Activated B cell treated with CpG ODN at 0.5 μM for 24 hours (primary cell): ENCODE measurements at places on chromosomes 6 and 20. TPM values are rescaled to one million over a fixed set of nuclear protein-coding genes. Genes with fewer than 3 reads are reported as not detected.

DNA sequence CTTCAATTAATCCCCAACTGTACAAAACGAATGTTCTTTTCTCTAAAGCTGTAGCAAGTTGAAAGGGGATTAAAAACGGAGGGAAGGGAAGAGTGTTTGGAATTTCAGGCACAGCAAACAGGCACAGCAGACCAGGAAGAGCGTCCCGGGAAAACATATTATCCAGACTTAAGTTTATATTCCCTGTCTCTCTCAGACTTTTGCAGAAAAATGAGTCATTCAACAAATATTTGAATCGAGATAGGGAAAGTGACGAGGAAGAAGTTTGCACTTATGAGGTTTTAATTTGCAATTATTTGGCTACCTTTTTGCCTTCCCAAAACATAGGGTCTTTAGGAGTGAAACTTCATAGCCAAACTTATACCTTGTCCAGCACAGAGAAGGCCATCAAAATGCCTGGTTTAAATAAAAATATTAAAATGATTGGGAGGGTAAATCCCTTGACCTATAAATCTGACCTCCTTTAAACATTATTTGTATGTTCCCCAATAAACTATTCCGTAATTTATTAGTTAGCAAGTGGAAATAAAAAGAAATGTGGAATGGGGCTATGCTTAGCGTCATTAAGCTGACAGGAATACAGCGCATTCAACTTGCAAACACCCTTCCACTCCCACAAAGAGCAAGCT, 16.0 kb downstream of the HFE start:
- H3K36me3 ChIP-seq: peaks cover 7% of the 10 kb centered on the region
- no peak for DNase-seq
- H3K4me3 ChIP-seq: peak overlapping the region; percentile 85
- H3K27ac ChIP-seq: peak overlapping the region; percentile 98
- H3K4me1 ChIP-seq: peaks cover 12% of the 10 kb centered on the region
- H3K27me3 ChIP-seq: peaks cover 3% of the 10 kb centered on the region

DNA sequence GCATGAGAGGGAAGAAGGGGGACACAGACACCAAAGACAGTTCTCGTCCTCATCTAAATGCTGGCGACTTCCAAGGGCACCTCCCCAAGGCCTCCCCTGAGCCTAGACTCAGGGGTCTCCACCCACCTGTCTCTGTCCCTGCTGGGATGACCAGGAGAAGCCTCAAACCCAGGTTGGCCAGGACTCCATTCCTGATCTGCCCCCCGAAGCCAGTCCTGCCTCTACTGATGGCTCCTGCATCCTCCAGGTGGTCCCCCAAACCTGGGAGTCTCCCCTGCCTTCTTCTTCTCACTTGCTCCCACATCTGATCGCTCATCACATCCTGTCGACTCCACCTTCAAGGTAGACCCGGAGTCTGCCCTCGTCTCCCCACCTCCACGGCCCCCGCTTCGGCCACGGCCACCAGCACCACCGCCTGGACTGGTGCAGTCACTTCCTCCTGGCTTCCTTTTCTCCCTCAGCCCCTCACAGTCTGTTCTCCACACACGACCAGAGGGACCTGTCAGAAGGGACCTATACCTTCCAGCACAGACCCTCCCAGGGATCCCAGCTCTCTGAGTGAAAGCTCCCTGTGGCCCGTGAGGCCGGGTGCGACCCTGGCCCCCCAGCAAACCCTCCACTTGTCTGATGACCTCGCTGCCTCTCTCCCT, 92.1 kb downstream of the CEBPB start:
- peaks cover 28% of the 10 kb centered on the region for H3K4me1 ChIP-seq
- H3K27me3 ChIP-seq: peaks cover 20% of the 10 kb centered on the region
- DNase-seq: no peak
- no peak overlapping the region for H3K4me3 ChIP-seq

DNA sequence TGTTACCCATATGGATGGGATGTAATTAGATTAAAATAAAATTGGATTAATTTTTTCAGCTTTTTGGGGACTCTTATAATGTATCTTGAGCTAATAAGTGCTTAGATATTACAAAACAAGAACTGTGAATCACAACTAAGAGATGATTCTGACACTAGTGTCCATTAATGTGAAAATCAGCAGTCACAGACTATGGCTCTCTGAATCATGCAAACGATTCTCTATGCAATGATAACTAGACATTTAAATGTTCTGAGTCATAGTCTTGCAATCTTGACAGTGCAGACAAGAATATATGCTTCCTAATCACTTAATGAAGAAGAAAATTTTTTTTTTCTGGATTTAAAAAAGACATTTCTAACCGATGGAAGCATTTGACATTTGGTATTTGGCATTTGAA, 82.2 kb upstream of the OPRM1 start:
- no peak overlapping the region for H3K27ac ChIP-seq
- H3K36me3 ChIP-seq: no peaks in the 10 kb centered on the region
- peaks cover 2% of the 10 kb centered on the region for H3K4me1 ChIP-seq
- DNase-seq: no peak

- no peak overlapping the region for H3K4me3 ChIP-seq
- no peak for DNase-seq
- no peak overlapping the region for H3K27ac ChIP-seq
- H3K4me1 ChIP-seq: peaks cover 11% of the 10 kb centered on the region
- H3K36me3 ChIP-seq: no peaks in the 10 kb centered on the region
Measured at GRCh38 chr20:23243791-23244155, 106.8 kb upstream of the NXT1 start.

The C2 gene
- 0.78 and 0.95 TPM in 2 replicates for total RNA-seq

DNA sequence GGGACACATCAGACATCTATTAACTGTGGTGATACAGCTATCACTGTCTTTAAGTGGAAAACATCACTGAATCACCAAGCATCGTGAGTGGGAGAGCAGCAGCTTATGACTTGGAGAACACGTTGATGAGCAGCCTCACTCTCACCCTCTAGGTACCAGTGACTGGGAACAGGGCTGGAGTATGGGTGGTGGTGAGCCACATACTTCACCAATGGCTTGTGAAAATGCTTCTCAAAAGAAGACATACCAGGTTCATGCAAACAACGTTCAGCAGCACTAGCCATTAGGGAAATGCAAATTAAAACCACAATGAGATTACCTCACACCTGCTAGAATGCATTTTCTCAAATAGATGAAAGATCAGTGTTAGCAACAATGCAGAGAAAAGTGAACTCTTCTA, 25.3 kb downstream of the SNX5 start:
- H3K36me3 ChIP-seq: peaks cover 78% of the 10 kb centered on the region
- H3K27me3 ChIP-seq: no peaks in the 10 kb centered on the region
- peak overlapping the region; percentile 50 for H3K27ac ChIP-seq

- H3K27me3 ChIP-seq: no peaks in the 10 kb centered on the region
- no peaks in the 10 kb centered on the region for H3K36me3 ChIP-seq
- peak overlapping the region; percentile 61 for H3K27ac ChIP-seq
- H3K4me3 ChIP-seq: no peak overlapping the region
- no peak for DNase-seq
Measured at GRCh38 chr6:149064660-149065015, 252.9 kb upstream of the TAB2 start.

DNA sequence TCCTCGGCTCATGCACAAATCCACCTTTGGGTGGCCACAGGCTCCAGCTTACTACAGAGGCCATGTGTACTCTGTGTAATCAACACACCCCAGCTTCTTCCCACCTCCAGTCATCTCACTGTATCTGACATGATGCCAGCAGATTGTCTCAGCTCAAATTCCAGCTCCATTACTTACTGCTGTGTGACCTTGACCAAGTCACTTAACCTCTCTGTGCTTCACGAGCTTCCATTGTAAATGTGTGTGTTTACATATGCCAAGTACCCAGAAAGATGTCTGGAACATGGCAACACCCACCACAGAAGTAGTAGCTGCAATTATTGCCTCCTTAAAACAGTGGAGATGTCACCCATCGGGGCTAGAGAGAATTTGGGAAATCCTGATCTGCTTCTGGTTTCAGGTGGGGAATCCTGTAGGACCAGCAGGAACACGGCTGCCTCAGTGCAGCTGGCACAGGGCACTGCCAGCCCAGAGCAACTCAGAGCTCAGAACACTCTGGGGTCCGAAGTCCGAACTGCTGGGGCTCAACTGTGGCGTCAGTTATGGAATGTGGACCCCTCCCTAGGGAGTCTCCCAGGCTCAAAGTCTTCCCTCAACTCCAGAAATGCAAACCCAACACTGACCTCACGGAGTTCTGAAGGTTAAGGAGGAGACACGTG, 21.2 kb upstream of the HLA-B start:
- no peak overlapping the region for H3K4me3 ChIP-seq
- H3K4me1 ChIP-seq: no peaks in the 10 kb centered on the region
- no peak for DNase-seq
- peaks cover 12% of the 10 kb centered on the region for H3K27me3 ChIP-seq
- no peaks in the 10 kb centered on the region for H3K36me3 ChIP-seq
- H3K27ac ChIP-seq: no peak overlapping the region

GRCh38 chr20:5835321-5835821, 85.2 kb downstream of the SHLD1 start:
- no peak overlapping the region for H3K27ac ChIP-seq
- DNase-seq: no peak
- H3K36me3 ChIP-seq: peaks cover 31% of the 10 kb centered on the region
- peaks cover 15% of the 10 kb centered on the region for H3K4me1 ChIP-seq
- no peaks in the 10 kb centered on the region for H3K27me3 ChIP-seq

- peaks cover 92% of the 10 kb centered on the region for H3K4me1 ChIP-seq
- no peak overlapping the region for H3K27ac ChIP-seq
- DNase-seq: no peak
- H3K27me3 ChIP-seq: no peaks in the 10 kb centered on the region
Measured at GRCh38 chr20:34001378-34001777, 7.7 kb downstream of the RALY start.

DNA sequence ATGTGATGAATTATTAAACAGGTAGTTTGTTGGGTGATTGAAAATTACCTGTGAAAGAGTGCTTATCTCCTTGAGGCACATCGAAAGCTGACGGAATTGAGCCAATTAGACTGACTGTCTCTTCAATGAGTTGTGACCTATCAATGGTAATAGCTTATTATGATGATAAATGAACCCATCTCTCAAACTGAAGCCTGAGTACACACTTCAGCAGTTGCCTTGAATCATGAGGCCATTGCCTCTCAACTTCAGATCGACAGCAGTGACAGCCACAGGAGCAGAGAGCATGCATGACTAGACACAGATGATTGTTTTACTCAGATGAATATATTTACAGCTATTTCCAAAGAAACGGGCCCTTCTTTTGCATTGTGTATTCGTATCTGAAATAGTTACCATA, 323.9 kb downstream of the LAMA2 start:
- no peaks in the 10 kb centered on the region for H3K27me3 ChIP-seq
- no peaks in the 10 kb centered on the region for H3K36me3 ChIP-seq
- no peak overlapping the region for H3K4me3 ChIP-seq

The MUC22 gene
- total RNA-seq: not detected in 2 replicates

- peaks cover 16% of the 10 kb centered on the region for H3K4me1 ChIP-seq
- H3K36me3 ChIP-seq: no peaks in the 10 kb centered on the region
- no peak overlapping the region for H3K27ac ChIP-seq
- H3K4me3 ChIP-seq: no peak overlapping the region
- H3K27me3 ChIP-seq: peaks cover 5% of the 10 kb centered on the region
Measured at GRCh38 chr20:1734269-1734858, 76.8 kb upstream of the SIRPG start.

GRCh38 chr6:70413992-70414494, 735 bp downstream of the FAM135A start:
- H3K4me3 ChIP-seq: peak overlapping the region; percentile 92
- H3K27ac ChIP-seq: peak overlapping the region; percentile 77
- H3K4me1 ChIP-seq: peaks cover 23% of the 10 kb centered on the region
- peaks cover 17% of the 10 kb centered on the region for H3K36me3 ChIP-seq
- H3K27me3 ChIP-seq: no peaks in the 10 kb centered on the region

The RAET1E gene
- total RNA-seq: not detected in 2 replicates

The ALDH8A1 gene
- total RNA-seq: 0.20 and 0.53 TPM in 2 replicates

The WFDC6 gene
- not detected in 2 replicates for total RNA-seq

The KIF25 gene
- total RNA-seq: not detected in 2 replicates

DNA sequence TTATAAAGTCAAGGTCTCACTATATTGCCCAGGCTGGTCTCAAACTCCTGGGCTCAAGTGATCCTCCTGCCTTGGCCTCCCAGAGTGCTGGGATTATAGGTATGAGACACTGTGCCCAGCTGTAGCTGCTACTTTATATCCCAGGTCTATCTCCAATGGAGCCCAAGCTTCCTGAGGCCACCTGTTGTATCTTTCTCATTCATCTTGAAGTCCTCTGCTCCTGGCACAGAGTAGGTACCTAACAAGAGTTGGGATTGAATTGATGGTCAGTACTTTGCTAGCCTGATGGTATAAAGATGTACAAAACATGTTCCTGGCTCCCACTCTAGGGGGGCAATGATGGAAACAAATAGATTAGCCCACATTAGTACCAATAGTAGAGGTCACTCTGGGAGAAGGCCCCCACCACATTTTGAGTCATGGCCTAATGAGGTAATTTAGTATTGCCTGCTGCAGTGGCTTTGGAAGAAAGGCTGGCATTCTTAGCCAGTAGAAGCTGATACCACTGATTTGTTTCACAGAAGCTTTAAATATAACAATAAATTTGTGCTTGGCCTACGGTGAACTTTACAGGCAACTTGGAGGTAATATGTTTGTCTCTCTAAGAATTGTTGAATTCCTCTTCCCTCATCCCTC, 5.4 kb downstream of the PTPN1 start:
- H3K27me3 ChIP-seq: no peaks in the 10 kb centered on the region
- peak overlapping the region; percentile 90 for H3K4me3 ChIP-seq
- H3K4me1 ChIP-seq: peaks cover 91% of the 10 kb centered on the region
- H3K27ac ChIP-seq: peak overlapping the region; percentile 96
- no peak for DNase-seq

The GRM4 gene
- total RNA-seq: not detected in 2 replicates

The IP6K3 gene
- not detected in 2 replicates for total RNA-seq

DNA sequence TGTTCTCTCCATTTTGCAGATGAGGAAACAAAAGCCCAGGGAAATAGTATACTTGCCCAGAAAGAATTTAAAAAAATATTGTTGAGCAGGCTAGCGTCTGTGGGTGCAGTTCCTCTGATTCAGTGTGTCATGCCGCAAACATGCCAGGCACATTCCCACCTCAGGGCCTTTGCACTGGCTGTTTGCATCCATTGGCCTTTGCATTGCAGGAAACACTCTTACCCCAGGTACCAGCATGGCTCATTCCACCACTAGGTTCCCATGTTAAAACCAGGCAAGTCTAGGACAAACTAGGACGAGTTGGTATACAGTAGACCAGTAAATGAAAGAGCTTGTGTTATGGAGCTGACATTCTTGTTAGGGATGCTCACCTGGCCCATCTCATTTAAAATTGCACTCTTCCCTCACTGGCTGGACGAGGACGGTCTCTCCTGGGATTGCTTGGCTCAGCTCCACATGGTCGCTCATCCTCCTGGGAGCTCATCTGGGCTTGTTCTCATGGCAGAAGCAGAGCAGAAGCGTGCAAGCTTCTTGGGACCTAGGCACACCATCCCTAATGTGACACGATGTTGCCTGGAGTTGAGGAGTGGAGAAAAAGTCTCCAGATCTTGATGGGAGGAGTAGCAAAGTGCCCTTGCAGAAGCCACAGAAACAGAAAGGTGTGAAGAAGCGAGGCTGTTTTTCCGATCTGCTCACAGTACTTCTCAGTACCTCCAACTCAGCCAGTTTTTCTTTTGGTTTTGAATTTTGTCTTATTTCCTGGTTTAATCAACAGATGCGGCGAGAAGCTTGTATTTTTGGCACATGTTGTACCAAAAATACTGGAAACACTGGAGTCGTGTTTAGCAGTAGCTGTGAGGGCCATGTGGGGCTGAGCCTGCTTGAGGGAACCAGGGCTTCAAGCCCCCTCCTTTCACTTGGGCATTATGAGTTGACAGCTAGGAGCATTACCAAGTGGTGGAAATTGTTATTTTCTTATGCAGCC, 13.9 kb downstream of the ZNF831 start:
- no peaks in the 10 kb centered on the region for H3K27me3 ChIP-seq
- peaks cover 31% of the 10 kb centered on the region for H3K36me3 ChIP-seq
- peak overlapping the region; percentile 72 for H3K27ac ChIP-seq
- H3K4me3 ChIP-seq: peak overlapping the region; percentile 5
- no peak for DNase-seq
- H3K4me1 ChIP-seq: peaks cover 37% of the 10 kb centered on the region
